NCI-H1694 treated with DMSO at 0.1 percent for 48 hours (cell line): ENCODE measurements at places on chromosomes 2 and 18.

DNA sequence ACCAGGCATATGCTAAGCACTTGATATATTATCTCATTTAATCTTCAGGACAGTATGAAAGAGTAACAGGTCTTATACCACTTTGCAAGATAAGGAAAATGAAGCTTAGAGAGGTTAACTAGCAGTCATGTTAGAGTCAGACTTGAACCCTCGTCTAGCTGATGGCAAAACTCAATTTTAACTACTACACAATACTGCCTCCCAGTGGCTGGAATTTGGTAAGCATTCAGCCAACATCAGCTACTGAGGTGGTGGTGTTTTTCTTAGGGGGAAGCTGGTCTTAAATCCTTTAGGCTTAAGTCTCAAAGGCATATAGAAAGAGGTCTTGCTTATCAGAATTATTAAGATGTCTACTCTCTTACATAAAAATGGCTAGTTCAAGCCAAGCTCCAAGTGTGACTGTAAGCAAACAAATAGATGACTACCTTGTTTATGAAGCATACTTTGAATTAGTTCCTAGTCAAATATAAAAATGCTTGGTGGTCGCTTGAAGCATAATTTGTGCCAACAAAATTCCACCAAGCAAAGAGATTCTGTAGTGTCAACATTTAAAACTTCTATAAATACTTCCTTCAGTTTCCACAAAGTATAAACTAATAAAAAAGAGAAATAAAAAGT, 325.4 kb upstream of the FIGN start:
- DNase-seq = peak; percentile 32

DNA sequence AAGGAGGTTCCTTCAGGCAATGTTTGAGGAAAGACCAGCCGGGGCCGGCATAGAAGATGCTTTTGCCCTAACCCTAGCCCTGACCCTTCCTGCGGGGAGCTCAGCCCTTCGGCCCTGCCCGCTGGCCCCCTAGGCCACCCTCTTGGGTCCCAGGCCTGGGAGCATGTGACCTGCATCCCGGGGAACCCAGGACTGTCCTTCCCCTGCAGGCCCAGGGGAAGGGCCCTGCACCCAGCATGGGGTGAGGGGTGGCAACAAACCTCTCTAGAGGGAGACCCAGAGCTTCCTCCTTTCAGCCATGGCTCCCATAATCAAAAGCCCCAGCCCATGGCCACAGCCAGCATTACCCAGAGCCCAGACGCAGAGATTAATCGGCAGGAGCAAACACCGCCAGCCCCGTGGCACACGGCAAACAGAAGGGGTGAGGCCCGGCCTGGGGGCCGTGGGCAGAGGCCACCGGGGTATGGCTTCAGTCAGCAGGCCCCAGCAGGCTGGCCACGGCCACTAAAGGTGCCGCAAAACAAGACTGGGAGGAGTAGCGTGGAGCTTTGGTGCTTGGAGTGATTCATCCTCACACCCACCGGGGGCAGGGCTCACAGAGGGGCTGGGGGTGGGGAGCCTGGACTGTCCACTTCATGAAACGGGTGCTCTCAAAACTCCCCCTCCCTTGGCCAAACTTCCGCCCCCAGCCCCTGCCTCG, 61.6 kb upstream of the HPCAL1 start:
- DNase-seq = no peak

GRCh38 chr2:6845312-6845711, 20.4 kb downstream of the CMPK2 start:
- DNase-seq = no peak

GRCh38 chr2:135870571-135870970, 5.7 kb downstream of the MCM6 start:
- no peak for DNase-seq

- DNase-seq = no peak
These were observed 47.2 kb downstream of the DYSF start for GRCh38 chr2:71500426-71501079.

- no peak for DNase-seq
These were observed 672 bp downstream of the ATP6V1B1 start for GRCh38 chr2:70936165-70936978.

- peak; percentile 44 for DNase-seq
These were observed 1500.6 kb upstream of the TMEFF2 start for GRCh38 chr2:193695367-193695766.
